ENCODE measurements at places on chromosomes 3 and 15.

DNA sequence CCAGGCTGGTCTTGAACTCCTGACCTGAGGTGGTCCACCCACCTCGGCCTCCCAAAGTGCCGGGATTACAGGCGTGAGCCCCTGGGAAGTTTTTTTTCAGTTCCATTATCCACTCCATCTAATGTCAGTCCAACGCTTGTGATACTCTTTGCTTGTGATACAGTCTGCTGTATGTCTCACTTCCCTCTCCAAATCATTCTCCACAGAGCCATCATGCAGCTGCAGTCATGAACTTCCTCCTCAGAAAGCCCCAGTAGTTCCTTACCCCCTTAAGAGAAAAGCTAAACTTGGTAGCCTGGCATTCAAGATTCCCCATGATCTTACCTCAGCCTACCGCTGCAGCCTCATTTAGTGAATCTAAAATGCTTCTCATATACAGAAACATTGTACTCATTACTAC is 2.3 kb downstream of the ARPC4 start:
- no peak for DNase-seq

- no peak for DNase-seq
Observed at GRCh38 chr15:26739791-26740190, 33.1 kb downstream of the GABRB3 start.

- peak; percentile 39 for DNase-seq
Observed at GRCh38 chr3:138944929-138945708, 1.8 kb downstream of the FOXL2 start.

DNA sequence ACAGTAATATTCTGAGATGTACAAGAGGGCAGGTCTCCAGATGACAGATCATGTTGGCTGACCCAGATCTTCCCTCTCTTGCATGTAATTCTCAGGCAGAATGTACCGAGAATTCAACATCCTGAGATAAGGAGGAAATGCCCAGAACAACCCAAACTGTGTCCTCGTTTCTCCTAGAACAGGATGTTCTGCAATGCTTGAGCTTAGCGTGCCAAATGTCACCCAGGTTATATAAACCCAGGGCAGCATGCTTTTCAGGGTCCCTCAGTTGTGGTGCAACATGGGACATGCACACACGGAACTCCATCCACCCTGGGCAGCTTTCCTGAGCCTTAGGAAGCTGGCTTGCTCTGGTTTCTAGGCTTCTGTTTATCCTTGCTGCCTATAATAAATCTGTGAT is 102.1 kb upstream of the CMC1 start:
- no peak for DNase-seq

- peak; percentile 29 for DNase-seq
Observed at GRCh38 chr3:159236321-159236720, 434.5 kb downstream of the MFSD1 start.

GRCh38 chr3:87207460-87207859 is 19.6 kb upstream of the CHMP2B start:
- no peak for DNase-seq

- no peak for DNase-seq
Observed at GRCh38 chr3:11624161-11624560, 19.6 kb downstream of the VGLL4 start.

GRCh38 chr3:62755285-62755684 is 119.9 kb downstream of the CADPS start:
- DNase-seq: no peak

DNA sequence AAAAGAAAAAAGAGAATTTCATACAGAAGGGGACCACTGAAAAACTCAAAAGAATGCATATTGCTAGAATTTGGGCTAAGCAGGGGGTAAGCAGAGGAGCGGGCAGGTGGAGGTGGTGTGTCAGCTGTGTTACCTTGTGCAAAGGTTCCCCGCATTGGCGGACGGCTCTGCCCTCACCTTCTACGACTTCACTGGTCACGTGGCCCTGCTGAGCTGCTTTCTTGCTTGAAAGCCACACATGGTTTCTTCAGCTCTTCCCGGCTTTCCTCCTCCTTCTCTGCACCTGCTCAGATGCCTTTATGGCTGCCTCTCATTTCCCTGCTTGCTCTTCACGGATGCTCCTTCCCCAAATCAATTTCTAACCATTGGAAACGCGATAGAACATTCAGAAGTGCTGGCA is 30.5 kb downstream of the FAH start:
- no peak for DNase-seq

GRCh38 chr15:76337059-76337695 is 604 bp downstream of the ISL2 start:
- peak; percentile 42 for DNase-seq

DNA sequence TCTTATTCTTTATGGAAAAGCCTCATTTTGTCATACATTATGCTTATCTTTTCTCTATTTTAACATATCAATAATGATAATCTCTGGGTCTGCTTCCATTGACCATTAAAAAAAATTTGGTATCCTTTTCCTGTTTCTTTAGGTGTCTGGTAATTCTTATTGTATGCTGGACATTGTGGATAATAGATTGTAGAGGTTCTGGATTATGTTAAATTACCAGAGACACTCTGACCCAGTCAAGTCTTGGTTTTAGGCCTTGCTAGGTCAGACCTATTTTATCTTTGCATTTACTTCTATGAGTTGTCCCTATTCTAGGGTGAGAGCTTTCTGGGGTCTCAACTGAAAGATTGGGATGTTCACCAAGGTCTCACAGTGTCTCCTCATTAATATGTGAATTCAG is 9.3 kb downstream of the MOBP start:
- DNase-seq: no peak

- DNase-seq: no peak
Observed at GRCh38 chr15:34584330-34584668, 848 bp upstream of the GOLGA8B start.

GRCh38 chr3:159766563-159767185 is 222.0 kb upstream of the IL12A start:
- peak; percentile 68 for DNase-seq

- DNase-seq: peak; percentile 54
Observed at GRCh38 chr3:71495708-71496472, 87.6 kb downstream of the FOXP1 start.

DNA sequence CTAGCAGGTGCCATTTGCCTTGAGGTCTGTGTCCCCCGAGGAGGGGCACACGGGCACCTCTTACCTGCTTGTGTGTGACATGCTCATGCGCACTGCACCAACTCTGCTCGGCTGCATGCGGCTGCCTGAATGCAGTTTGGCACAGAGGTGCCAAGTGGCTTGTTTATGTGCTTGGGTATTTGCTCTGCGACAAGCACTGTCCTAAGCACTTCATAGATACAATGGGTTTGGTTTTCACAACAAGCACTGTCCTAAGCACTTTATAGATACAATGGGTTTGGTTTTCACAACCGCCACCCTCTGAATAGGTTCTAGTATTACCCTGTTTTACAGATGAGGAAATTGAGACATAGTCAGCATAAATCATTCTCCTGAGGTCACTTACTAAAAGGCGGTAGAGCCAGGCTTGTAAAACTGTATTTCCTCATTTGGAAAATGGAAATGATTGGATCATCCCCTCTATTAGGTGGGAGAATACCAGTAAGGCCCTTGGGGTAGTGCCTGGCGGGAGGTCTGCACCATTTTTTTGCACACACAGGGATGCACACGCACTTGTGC is 487 bp downstream of the ITIH4 start:
- DNase-seq: no peak

- DNase-seq: peak; percentile 88
Observed at GRCh38 chr3:13025090-13025489, 48.1 kb downstream of the IQSEC1 start.

DNA sequence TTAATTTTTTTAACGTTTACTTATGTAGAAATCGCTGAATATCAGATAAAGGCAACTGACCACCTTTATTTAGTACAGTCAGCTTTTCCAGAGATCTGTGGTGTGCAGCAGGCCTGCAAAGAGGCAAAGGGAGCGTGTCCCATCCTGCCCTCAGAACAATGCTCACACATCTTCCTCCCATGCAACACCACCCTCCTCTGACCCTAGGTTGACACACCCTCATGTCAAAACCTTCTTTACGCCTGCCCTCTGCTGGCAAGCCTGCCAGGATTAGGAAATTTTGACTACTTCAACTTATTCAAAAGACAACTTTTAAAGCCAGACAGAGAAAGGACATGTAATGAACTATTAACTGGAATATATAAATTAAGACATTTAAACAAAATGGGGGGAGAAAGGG is 513.7 kb downstream of the FOXP1 start:
- DNase-seq: no peak

GRCh38 chr15:78429477-78429876 is 8.5 kb upstream of the IREB2 start:
- DNase-seq: no peak

GRCh38 chr15:50119063-50120040 is at the start of gene ATP8B4:
Gene ATP8B4 (minus strand): TSS chr15:50119233. CDS start chr15:50106966, 12,267 bp downstream.
- DNase-seq: no peak

DNA sequence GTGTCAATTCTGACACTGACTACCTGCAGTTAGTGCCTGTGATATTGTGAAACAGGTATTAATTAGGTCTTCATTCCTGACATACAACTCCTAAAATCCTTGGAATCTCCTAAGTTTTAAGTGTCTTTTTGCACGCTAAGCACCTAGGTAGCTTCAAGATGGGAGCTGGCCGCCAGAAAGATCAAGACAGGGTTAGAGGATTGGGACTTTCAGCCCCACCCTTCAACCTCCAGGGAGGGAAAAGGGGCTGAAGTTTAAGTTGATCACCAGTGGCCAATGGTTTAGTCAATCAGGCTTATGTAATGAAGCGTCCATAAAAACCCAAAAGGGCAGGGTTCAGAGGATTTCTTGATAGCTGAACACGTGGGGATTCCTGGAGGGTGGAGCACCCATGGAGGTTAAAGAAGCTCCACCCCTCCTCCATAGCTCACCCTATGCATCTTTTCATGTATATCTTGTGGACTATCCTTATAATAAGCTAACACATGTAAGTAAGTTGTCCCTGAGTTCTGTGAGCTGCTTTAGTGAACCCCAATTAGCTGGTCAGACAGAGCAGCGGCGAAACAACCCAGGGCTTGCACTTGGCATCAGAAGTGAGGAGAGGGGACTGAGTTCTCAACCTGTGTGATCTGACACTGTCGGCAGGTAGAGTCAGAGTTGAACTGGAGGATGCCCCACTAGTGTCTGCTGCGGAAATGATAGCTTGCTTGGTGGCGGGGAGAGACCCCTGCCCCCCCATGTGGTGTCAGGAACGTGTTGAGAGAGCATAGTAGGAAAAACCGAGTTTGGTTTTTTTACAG is 12.8 kb upstream of the SRP14 start:
- DNase-seq: no peak

DNA sequence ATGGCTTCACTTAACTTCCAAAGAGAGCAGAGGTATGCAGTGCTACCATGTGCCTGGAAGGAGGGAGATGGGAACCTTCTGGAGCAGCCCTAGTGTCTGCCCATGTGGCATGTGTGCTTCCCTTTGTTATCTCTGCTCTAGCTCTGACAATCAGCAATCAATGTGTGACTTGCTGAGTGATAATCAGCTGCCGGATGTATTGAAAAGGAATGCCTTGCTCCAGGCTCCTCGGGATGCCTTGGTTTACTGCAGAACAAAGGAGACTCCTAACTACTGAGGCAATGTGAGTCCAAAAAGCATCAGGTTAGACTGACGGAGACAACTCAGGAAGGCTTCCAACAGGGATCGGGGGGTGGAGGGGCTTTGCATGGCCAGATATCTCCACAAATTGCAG is 36.0 kb upstream of the CORO2B start:
- no peak for DNase-seq

DNA sequence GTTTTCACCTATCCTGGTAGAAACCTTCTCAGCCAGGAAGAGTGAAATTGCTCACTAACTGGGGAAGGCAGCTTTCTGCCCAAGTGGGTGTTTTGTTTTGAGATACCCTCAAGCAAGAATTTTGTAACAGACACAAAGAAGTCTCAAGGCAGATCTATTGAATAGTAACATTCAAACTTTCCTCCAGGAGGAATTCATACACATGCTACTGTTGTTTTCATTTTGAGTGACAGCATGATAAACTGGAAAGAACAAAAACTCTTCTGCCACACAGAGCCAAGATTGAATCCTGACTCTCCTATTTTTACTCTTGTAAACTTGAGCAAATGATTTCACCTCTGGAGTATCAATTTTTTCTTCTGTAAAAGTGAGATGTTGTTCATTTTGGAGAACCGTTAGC is 54.8 kb upstream of the MBNL1 start:
- no peak for DNase-seq

DNA sequence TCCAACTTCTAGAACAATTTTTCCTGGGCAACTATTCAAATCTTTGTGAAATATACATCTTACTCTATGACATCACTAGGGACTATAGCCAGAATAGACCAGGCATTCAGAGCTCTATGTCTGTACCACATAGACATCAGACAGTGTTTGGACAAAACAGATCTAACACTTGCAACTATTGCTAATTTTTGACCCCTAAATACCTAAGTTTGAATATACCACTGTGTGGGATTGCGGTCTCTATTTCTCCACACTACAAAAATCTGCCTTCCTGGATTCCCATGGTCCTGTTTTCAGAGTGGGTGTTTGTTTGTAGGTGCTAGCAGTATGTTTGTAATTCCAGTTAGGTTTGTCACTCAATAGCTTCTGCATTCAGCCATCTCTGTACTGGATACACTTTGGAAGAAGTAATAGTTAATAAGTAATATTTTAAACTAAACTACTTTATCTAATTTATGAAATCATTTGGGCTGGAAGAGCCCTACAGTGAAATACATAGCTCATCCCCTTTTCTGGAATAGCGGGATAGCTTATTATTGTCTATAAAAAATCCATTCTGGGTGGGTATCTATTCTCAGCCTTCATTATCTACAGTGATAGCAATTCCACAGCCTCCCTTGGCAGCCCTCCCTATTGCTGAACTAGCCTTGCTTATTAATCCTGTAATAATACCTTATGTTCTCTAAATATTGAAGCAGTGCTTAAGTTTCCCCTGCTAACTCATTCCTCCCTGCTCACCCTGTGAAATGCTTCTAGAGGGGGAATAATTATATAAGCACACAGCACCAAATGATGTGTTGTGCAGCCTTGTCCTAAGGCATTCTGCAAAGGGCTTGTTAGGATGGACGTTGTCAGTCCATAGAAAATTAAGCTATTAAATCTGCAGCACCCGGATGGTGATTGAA is 49.4 kb downstream of the RBMS3 start:
- no peak for DNase-seq

GRCh38 chr15:81074773-81075172 is 59.3 kb upstream of the CFAP161 start:
- no peak for DNase-seq

GRCh38 chr3:194736277-194736895 is 50.7 kb downstream of the FAM43A start:
- DNase-seq: no peak

DNA sequence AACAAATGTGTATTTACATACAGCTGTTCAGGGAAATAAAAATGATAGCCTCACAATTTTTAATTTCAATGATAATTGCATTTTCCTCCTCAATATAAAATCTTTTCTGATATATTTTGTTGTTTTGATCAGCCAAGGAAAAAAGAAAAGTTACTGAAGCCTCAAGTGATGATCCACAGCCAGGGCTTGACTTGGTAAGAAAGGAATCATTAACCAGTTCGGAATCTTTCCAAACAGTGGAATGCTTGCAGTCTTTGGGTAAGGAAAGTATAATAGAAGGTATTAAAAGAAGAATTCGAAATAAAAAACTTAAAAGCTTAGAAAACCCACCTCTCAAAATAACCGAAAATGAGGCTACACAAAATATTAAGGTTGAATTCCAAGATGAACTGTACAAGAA is 1.0 kb downstream of the TOPAZ1 start:
- no peak for DNase-seq

- DNase-seq: no peak
Observed at GRCh38 chr3:152827313-152827712, 7.6 kb upstream of the P2RY1 start.

GRCh38 chr3:71554649-71555048 is 28.9 kb downstream of the FOXP1 start:
- DNase-seq: no peak

Measured in astrocyte of the hippocampus (primary cell).